Left forelimb (tissue), 1 donor: ENCODE measurements at places on chromosomes 12 and 14.

DNA sequence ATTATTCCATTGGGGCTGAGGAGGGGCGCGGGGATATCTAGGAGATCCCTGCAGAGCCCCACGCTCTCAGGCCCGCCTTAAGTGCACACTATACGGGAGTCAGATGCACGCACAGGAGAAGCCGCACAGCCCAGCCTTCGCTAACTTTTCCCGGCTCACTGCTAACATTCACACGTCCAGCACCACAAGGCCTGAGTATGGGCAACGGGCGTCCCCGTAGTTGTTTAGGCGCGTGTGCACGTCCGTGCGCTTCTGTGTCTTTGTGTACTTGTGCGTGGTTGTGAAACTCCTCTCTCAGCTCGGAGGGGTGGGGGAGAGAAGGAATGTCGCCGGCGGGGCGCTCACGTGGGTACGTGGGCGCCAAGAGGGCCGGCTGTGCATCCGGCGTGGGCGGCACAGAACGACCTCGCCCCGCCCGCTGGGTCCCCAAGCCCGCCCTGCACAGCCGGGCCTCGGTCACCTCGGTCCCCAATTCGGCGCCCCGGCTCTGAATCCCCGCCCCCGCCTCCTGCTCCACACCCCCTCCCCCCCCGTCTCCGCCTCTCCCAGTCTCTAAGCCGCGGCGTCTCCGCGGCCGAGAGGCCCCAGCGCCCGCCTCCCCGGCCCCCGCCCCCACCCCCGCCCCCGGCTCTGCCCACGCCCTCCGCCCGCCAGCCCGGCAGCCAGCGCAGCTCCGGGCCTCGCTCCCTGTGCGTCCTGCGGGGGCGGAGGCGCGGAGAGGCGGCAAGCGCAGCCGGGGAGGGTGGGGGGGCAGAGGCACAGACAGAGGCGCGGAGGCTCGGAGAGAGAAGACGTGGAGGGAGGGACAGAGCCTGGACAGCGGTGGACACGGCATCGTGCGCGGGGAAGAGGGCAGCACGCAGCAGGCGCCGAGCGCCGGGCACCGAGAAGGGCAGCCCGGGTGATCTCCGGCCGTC is at the start of gene NAB2:
TSS of gene NAB2 (plus strand) at position 761 of the 917 bp plus-strand sequence. CDS start 158 bp downstream, outside the sequence.
- DNase-seq: peak; percentile 97

- DNase-seq: peak; percentile 25
Measured at GRCh38 chr14:74429221-74429691, 3.2 kb upstream of the SYNDIG1L start.

GRCh38 chr12:8038659-8039114 is 6.2 kb downstream of the FOXJ2 start:
- no peak for DNase-seq

GRCh38 chr14:71070169-71070568 is 162.9 kb downstream of the PCNX1 start:
- DNase-seq: no peak

DNA sequence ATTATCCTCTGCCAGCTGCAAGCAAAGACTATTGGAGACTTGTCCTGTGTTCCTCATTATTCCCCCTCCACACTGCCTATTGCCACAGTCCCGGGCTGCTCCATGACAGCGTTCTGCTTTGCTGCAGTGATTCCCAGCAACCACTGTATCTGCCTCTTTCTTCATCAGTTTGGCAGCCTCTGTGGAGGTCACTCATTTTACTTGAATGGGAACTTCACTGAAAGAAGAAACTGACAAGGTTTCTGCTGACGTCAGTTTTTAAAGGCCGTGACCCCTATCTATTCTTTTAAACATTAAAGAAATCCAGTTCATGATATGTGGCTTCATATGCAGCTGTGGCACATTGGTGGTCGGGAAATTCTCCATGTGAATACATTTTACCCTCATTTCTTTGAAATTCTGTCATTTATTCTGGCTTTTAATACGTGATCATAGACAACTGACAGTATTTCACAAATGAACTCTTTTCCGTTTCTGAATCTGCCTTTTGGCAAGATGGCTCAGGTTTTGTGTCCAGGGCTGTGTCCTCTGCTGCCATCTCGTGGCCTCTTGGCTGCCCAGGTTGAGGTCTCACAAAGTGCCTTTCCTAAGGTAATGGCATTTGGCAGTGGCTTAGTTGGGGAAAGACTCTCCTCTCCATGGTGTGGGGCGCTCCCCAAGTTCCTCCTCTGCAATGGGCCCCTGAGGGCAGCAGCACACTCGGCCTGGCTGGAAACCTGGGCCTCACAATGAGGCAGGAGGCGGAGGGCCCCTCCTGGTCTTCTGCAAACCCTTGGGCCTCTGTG is 5.8 kb downstream of the TMEM253 start:
- DNase-seq: no peak

DNA sequence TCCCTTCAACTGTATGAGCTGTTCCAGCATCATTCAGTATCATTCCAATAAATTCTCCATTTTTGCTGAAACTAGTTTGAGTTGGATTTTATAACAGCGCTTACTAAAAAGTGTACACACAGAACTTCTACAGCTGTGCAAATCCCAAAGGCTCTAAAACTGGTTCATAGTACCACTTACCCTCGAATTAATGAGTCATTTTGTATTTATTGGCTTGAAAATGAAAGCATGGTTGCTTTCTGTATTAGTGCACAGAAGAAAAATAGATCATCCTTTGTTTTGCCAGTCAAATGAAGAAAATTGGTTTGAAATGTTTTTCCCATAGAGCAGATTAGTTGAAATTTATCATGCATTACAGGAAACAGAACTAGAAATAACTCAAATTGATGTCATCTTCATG is 268.3 kb upstream of the CPNE8 start:
- DNase-seq: no peak

- no peak for DNase-seq
Measured at GRCh38 chr12:11752403-11753149, 103.1 kb downstream of the ETV6 start.

DNA sequence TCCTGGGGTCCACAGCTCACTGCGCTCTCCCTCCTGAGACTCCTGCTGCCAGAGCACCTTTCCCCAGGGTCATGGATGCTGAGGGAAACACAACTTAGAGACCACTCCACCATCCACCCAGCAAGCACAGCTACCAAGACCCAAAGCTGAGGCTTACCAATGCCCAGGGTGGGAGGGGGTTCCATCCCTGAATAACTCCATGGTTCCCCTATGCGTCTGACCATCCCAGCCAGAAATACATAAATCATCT is 36.3 kb downstream of the DAD1 start:
- DNase-seq: no peak

- no peak for DNase-seq
Measured at GRCh38 chr14:59067127-59067894, 121.2 kb upstream of the DAAM1 start.

DNA sequence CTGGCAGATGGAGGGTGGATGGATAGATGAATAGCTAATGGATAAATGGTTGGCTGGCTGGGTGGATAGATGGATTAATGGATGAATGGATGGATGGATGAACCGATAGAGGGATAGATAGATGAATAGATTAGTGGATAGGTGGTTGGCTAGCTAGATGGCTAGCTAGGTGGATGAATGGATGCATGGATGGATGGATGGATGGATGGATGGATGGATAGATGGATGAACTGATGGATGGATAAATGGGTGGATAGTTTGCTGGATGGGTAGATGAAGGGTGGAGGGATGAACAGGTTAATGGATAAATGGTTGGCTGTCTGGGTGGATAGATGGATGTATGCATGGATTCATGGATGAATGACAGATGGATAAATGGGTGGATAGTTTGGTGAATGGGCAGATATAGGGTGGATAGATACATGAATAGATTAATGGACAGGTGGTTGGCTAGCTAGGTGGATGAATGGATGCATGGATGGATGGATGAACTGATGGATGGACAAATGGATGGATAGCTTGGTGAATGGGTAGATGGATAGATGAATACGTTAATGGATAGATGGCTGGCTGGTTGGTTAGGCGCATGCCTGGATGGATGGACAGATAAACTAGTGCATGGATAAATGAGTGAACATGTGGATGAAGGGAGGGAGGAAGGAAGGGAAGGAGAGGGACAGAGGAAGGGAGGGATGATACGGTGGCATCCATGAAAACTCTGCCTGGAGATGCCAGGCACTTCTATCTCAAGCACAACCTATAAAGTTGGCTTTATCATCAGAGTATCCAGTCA is 8.1 kb downstream of the SERPINA9 start:
- DNase-seq: no peak
